ENCODE measurements at places on chromosomes 2 and 18.

GRCh38 chr2:238502956-238503791, 76.4 kb downstream of the ASB1 start:
- no peak for DNase-seq

DNA sequence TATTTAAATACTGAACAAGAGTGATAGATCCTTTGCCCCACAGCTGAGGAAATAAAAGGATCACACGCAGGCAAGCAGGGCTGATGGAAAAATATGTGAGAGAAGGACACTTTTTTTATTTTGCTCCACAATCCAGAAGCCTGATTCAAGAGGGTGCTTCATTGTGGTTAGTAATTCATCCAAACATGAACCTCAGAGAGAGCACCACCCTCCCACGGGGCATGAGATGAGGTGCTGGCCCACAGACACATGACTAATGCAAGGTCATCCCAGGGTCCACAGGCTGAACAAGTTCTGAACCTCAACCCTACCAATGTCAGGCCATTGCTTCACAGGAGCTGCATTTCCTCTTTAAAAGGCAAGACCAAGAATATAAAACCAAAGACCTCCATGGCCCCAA, 239.6 kb downstream of the MREG start:
- DNase-seq, result peak; percentile 73

GRCh38 chr2:240400371-240401161, 34.9 kb upstream of the GPC1 start:
- DNase-seq, result no peak

- DNase-seq, result no peak
Observed at GRCh38 chr2:88036182-88036581, 19.4 kb downstream of the KRCC1 start.

DNA sequence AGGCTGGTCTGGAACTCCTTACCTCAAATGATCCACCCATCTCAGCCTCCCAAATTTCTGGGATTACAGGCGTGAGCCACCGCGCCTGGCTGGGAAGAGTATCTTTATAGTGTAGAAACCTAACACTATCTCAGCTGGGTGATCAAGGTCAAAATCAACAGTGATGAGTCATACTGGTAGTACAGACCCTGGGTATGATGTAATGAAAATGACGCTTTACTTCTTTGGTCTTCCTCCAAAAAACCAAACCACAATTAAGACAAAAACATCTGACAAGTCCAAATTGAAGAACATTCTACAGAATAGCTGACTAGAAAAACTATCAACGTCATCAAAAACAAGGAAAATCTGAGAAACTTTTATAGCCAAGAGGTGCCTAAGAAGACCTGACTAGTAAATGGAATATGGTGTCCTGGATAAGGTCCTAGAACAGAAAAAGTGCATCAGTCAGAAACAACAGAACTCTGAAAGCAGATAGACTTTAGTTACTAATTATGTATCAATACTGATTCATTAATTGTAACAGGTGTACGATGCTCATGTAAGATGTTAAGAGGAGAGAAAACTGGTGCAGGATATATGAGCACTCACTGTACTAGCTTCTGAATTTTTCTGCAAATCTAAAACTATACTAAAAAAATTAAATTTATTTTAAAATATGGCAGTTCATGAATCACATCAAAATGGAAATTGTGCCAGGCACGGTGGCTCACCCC, 25.4 kb downstream of the PDCL3 start:
- peak; percentile 78 for DNase-seq

GRCh38 chr2:64470766-64471295, 16.9 kb downstream of the LGALSL start:
- no peak for DNase-seq

DNA sequence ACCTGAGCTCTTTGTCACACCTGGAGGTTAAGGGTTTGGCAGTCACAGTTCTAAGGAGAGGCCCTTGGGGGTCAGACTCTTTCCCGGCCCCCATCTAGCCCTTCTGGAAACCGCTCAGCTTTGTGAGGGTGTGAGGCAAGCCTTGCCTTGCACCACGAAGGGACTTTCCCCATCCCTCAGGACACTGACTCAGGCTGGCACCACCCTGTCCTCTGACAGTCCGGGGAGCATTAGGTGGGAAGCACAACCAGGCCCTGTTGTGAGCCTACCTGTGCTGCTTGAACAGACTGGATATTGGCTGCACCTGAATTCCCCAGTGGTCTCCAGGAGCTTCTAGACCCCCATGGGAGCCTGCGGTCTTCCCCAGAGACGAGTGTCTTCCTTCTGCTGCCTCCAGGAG, 47.0 kb upstream of the GBX2 start:
- no peak for DNase-seq

GRCh38 chr2:84173041-84173440, 286.0 kb downstream of the SUCLG1 start:
- no peak for DNase-seq

DNA sequence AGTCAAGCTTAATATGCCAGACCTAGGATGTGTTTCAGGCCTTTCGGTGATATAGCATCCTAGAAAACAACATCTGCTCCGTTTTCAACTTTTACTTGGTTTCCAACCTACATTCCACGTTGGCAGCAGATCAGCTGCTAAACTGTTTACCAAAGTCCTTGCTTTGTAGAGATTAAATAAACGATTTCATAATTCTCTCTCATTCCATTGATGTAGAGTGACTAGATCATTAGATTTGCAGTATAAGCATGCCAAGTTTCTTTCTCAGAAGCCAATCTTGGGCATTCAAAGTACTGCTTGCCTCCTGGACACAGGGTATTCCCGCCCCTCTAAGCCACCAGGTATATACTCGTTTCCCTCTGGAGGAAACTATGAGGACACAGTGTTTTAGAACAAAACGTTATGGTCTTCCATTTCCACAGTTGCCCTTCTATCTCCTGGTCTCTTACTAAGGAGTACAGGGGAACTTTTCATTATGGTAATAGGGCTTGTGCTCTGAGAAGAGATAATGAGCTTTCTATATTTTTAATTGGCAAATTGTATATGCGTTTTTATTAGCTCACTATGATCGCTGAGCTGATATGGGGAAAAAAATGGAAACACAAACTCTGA, 10.5 kb upstream of the INSIG2 start:
- no peak for DNase-seq

DNA sequence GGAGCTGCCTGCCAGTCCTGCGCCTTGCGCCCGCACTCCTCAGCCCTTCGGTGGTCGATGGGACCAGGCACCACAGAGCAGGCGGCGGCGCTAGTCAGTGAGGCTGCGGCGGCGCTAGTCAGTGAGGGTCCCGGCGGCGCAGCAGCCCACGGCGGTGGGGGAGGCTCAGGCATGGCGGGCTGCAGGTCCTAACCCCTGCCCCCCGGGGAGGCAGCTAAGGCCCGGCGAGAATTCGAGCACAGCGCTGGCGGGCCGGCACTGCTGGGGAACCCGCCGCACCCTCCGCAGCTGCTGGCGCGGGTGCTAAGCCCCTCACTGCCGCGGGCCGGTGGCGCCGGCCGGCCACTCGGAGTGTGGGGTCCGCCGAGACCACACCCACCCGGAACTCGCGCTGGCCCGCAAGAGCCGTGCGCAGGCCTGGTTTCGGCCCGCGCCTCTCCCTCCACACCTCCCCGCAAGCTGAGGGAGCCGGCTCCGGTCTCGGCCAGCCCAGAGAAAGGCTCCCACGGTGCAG, 867.4 kb downstream of the DSC3 start:
- DNase-seq, result no peak

GRCh38 chr2:69191634-69192033, 178.7 kb downstream of the ANTXR1 start:
- no peak for DNase-seq

GRCh38 chr2:239267288-239267951, 133.4 kb downstream of the HDAC4 start:
- DNase-seq, result peak; percentile 88

GRCh38 chr2:29325544-29325943, 210.3 kb downstream of the CLIP4 start:
- DNase-seq, result no peak

- no peak for DNase-seq
Observed at GRCh38 chr18:23982155-23983079, 32.1 kb upstream of the TTC39C start.

GRCh38 chr18:10403708-10404107, 50.7 kb upstream of the APCDD1 start:
- no peak for DNase-seq

DNA sequence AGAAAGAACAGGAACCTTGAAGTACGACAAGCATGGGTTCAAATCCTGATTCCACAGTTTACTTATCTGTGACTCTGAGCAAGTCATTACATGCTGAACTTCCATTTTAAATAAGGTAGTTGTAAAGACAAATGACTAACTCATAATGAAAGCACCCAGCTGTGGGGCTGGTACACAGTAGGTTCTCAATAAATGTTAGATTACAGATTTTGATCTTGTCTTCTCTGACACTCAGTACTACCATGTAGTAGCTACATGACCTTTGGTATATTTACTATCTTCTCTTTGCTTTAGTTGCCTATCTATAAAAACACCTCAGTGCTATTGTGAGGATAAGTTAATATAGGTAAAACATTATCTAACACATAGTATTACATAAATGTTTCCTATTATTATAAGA, 3.2 kb downstream of the TRAK2 start:
- DNase-seq, result no peak

GRCh38 chr2:75894170-75894569, 183.5 kb upstream of the GCFC2 start:
- DNase-seq, result no peak

GRCh38 chr2:60411295-60411694, 142.2 kb downstream of the BCL11A start:
- DNase-seq, result no peak

- DNase-seq, result peak; percentile 16
Observed at GRCh38 chr2:7014174-7014640, 97.0 kb downstream of the RNF144A start.

GRCh38 chr2:201880579-201880978, 74.2 kb downstream of the CDK15 start:
- DNase-seq, result no peak

DNA sequence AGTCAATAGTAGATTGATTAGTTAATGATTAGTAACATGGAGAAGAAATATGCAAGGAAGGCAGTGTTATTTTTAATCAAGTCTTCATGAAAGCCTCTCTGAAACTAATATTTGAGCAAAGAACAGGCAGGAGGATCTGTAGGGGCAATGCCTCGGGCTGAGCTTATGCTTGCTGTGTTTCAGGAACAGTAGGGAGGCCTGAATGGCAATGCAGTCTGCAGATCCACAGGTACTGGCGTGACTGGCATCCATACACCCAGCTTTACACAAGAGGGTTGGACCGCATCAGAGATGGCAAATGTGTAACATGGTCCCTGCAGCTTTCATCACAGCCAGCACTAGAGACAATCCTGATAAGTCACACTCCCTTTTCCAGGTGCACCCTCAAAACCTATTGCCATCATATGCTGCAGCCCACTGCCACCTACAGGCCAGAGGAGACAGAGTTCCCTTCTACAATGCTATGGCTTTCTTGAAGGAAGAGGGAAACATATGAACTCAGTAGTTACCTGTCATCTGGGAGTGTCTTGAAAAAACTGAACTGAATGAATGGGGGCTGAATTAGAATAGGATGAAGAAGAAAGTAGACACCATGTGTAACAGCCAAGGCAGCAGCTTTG, 582.4 kb upstream of the RAB6C start:
- DNase-seq, result no peak

GRCh38 chr2:68769586-68770270, 35.1 kb downstream of the ARHGAP25 start:
- DNase-seq, result no peak

- DNase-seq, result no peak
Observed at GRCh38 chr2:221844212-221845020, 272.3 kb upstream of the EPHA4 start.

DNA sequence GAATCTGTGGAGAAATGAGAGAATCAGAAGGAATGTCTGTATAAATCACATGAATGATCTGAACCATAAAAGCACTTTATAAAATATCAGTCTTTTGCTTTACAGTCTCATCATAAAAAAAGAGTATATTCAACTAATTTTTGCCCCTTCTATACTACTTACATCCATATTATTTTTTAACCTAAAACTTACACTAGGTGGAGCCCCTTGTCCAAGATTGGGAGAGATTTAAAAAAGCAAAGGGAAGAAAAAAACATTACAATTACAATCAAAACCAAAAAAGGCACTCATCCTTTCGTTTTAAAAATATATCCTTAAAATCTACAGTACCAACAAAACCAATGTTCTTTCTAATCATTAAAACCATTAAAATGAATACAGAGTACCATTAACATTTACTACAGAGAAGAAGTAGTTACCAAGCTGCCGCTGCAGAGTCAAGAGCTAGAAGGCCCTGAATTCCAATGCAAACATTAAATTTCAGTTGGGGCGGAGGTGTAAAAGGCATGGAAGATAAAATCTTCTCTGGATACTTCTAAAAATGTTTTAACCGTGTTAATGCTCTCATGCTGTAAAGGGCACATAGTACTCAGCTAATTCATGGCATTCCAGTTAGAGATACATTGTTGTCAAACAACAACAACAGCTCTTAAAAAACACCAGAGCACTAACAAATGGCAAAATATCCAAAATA, 56.7 kb upstream of the EPB41L3 start:
- no peak for DNase-seq

GRCh38 chr2:15678346-15678745, 86.7 kb downstream of the DDX1 start:
- DNase-seq, result no peak

- DNase-seq, result no peak
Observed at GRCh38 chr2:143426296-143426695, 297.1 kb downstream of the ARHGAP15 start.

DNA sequence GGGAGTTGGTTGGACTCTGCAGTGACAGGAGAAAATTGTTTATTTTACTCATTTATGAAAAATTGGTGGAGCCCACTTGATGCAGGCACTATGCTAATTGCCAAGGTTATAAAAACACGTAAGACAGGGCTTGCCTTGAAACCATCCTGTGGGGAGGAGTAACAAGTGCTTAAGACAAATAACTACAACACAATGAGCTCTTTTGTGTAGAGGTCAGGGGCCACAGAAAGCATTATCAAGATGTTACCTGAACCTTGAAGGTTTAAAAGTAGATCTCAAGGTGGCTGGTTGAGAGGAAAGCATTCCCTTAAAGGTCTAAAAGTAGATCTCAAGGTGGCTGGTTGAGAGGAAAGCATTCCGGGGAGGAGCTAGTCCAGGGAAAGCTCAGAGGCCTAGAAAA, 381.8 kb upstream of the POU3F3 start:
- DNase-seq, result no peak

- no peak for DNase-seq
Observed at GRCh38 chr2:119852214-119852613, 92.5 kb downstream of the PTPN4 start.

Measured in CD14-positive monocyte (primary cell).